ENCODE measurements at places on chromosomes 12 and 14.
A peak's percentile ranks its signal among the peaks of the same experiment; 100 is the strongest.

DNA sequence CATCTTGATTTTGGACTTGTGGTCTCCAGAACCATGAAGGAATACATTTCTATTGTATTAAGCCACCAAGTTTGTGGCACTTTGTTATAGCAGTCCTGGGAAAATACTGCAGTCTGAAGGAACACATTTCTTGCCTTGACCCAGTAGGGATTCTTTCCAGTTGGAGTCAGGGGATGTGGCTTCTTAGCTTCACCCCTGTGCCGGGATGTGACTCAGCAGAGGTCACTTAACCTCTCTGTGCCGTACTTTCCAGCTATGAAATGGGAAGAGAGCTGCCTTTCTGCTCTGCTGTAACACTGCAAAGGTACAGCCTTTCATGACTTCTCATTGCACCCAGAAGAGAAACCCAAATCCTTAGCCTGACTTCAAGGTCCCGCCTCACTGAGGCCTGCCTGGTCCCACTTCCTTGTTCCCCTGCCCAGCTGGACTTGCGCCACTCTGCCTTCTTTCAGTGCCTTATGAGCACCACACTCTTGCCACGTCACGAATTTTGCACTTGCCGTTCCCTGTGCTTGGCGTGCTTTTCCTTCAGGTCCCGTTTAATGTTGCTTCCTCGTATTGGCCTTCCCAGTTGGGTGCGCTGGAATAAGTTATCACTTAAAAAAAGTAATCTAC is 24.2 kb downstream of the CHST11 start:
- DNase-seq = no peak

GRCh38 chr12:91952916-91953315 is 192.7 kb downstream of the BTG1 start:
- DNase-seq = peak; percentile 22

DNA sequence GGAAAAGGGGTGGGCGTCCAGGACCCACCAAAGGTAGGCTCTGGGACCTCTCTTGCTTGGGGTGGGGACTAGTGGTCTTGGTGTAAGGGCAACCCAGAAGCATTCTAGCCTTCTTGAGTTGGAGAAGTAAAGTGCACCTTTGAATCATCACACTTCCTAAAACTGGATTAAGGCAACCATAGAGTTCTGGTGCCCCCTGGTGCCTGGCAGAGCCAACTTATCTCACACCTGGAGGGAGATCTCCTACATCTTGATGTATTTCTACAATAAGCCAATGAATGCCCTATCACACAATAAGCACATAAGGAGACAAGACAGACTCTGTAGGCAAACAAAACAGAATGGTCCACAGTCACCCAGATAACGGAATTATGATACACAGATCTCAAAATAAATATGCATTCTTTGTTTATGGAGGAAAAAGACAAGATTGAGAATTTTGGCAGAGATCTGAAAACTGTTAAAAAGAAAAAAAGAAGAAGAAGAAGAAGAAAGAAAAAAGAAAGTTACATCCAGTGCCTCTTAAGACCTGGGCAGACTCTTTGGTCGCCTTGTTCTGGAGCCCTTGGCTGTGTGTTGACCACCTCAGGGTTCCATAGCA is 95.9 kb upstream of the PPP2R5C start:
- peak; percentile 68 for DNase-seq

DNA sequence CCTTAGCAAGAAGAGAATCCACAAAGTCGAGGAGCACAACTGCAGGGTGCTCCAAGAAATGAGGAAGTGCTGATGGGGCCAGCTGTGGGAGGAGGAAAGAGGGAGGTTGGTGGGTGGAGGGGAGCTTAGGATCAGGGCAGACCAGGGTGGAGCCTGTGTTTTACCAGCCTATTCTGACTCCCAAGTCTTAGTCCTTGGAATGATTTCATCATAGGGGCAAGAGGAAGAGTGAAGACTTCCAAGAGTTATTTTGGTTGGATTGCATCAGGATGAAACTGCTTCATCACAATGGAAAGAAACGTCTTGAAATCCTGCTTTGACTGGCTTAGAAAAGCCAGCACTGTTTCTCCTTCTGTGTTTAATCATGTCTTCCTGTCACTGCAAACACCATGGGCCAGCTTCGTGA is 194.0 kb downstream of the DPF3 start:
- DNase-seq = peak; percentile 83

GRCh38 chr12:51883998-51884675 is 3.8 kb upstream of the ANKRD33 start:
- DNase-seq = no peak

GRCh38 chr12:62601765-62602164 is 135.1 kb downstream of the MON2 start:
- DNase-seq = no peak

- peak; percentile 3 for DNase-seq
These were observed 149.2 kb upstream of the FBXO33 start for GRCh38 chr14:39581474-39581873.

- no peak for DNase-seq
These were observed 2.5 kb downstream of the CHGA start for GRCh38 chr14:92925446-92925845.

DNA sequence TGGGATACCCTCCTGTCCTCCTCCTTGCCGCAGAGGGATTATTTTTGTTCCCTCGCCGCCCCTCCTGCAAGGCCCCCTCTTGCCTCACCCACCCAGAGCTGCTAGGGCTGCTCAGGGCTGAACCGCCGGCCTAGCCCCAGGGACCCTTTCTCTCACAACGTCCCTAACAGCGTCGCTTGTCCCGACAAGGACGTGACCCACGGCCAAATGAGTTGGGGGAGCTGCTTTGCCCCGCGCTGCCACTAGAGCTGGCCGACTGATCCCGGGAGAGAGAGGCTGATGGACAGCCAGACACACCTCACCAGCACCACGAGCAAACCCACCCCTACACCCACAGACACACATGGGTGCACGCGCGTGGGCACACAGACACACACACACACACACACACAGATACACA is 154.6 kb upstream of the ALG10B start:
- DNase-seq = no peak
